ENCODE measurements at places on chromosomes 3 and 15.

DNA sequence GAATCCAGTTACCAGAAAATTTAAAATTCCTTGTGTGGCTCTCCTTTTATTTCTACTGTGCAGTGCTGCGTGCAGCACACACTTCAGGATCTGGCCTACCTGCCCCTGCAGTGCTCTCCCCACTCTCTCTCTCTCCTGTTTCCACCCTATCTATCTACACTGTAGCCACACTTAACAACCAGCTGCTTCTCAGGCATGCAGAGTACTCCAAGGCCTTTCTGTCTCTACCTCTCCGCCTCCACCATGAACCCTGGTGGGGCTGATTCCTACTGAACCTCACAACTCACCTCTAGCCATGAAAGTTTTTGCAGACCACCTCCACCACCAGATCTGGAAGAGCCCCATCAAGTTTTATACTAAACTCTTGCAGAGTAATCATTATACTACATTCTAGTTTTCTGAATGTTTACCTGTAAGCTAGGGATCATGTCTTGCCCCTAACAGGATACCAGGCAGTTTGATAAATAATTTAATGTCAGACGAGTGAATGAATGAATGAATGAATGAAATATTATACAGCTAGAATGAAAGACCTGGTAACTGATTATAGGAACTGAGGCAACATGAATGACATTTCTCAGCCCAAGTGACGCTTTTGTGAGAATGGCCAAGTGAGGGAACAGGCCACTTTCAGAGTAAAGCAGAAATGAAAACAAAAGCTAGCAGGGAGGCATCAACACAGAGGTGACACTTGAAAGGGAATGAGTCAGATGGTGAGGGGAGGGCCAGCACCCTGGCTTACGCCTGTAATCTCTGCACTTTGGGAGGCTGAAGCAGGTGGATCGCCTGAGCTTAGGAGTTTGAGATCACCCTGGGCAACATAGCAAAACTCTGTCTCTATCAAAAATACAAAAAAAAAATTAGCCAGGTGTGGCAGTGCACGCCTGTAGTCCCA is 363.5 kb downstream of the FOXP1 start:
- DNase-seq: no peak

GRCh38 chr15:91270747-91271146 is 170.7 kb downstream of the SV2B start:
- no peak for DNase-seq

DNA sequence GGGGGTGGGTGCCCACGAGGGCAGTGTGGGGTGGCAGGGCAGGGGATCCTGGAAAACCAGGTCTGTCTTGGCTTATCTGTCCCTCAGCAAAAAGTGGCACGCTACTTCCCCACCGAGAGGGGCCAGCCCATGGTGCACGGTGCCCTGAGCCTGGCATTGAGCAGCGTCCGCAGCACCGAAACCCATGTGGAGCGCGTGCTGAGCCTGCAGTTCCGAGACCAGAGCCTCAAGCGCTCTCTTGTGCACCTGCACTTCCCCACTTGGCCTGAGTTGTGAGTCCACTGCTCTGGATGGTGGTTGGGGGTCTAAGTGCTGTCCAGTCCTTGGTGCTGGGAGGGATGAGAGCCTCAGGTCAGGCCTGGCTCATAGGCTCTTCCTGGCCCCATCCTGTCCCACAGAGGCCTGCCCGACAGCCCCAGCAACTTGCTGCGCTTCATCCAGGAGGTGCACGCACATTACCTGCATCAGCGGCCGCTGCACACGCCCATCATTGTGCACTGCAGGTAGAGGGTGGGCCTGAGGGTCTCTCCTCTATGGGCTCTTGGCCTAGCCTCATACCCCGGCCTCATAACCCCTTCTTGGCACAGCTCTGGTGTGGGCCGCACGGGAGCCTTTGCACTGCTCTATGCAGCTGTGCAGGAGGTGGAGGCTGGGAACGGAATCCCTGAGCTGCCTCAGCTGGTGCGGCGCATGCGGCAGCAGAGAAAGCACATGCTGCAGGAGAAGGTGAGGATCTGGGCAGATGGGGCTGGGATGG is 31.1 kb downstream of the PTPN23 start:
- DNase-seq: no peak

DNA sequence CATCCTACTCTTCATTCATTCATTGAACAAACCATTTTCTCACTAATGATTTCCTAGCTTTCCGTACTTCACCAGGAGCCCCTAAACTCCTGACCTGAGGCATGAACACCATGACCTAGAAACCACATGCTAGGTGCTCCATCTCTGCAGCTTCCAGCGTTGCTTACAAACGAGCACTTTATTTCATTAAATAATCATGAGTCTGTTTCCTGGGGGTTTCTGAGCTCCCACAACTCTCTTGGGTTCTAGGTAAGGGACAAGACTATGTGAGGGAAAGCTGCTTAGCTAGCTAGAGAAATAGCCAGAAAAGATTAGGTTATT is 1.3 kb downstream of the MAP2K1 start:
- DNase-seq: no peak

DNA sequence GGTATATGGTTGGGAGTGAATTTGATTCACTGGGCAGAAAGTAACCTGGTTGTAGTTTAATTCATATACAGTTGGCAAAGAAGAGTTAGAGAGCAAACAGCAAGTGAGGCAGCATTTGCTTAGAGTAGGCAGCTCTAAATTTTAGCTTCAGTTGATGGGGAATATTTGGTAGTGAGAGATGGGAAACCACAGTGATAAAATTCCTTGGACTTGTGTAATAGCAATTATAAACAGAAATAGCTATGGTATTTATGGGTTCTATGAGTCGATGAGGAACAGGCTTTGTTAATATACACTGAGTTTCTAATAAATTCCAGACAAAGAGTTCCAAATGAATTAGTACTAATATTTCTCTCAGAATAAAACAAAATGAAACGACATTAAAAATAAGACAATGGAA is 894.0 kb downstream of the ROBO2 start:
- DNase-seq: no peak

DNA sequence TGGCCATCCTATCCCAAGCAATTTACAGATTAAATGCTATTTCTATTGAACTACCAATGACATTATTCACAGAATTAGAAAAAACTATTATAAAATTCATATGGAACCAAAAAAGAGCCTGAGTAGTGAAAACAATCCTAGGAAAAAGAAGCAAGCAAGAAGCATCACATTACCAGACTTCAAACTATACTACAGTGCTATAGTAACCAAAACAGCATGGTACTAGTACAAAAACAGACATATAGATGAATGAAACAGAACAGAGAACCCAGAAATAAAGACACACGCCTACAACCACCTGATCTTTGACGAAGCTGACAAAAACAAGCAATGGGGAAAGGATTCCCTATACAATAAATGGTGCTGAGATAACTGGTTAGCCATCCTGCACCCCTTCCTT is 152.2 kb downstream of the TNIK start:
- no peak for DNase-seq

DNA sequence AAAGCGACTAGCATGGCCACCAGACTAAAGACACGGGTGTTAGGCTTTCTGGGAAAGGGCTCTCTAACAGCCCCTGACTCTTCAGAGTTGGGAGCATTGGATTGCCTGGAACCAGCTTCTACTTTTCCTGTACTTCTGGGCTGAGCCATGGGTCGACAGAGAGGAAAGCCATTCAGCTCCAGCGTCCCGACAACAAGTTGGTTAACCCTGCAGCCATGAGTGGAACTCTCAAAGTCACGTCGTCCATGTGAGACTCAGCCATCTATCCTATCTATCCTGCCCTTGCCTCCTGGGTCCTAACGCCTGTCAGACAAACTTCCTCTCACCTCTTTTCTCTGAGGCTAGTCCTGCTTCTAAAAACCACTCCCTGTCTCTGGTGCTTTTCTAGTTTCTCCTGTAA is 32.6 kb upstream of the TBC1D5 start:
- DNase-seq: no peak

DNA sequence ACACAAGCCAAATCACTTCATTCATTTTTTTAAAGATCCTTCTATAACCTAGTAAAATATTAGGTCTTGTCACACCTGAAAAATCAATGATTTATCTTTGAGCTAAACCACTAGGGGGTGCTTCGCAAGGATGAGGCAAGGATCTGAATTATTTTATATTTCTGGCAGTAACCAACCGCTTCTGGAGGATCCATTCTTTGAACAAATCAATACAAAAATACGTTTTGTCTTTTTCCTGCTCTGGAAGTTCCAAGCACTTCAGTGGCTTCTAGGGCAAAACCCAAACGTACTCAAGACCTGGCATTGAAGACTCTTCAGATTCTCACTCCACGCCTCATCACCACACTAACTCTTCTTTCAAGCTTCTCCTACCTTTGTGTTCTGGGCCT is 486 bp downstream of the LSG1 start:
- no peak for DNase-seq

GRCh38 chr3:98388147-98388546 is 2.3 kb upstream of the OR5K3 start:
- DNase-seq: no peak

- no peak for DNase-seq
Measured at GRCh38 chr3:123188058-123188457, 13.7 kb upstream of the SEC22A start.

GRCh38 chr3:112090887-112091586 is 4.8 kb downstream of the C3orf52 start:
- no peak for DNase-seq

DNA sequence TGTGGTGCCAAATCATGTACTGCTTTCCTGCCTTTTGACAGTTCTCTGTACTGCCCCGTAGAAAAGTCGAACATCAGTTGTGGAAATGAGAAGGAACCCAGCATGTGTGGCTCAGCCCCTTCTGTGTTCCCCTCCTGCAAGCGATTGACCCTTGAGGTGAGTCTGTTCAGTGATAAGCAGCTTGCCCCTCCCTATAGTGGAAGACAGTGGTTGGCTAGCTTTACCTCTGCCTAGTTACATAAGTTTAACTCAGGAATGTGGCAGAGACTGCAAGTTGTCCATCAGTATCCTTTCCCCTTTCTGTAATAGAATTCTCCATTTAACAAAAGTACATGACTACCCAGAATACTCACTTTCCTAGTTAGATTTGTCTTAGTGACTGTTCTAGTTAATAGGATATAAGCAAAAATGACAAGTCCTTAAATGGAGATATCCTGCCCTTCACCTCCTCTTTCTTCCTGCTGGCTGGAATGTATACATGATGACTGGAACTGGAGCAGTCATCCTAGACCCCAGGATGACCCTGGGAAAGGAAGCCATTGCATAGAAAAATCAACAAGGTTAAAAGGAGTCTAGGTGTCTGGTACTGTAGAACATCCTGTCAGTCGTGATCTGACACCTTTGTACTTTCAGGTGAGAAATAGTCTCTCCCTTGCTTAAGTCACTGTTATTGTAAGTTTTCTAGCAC is 10.6 kb downstream of the SETMAR start:
- DNase-seq: no peak

DNA sequence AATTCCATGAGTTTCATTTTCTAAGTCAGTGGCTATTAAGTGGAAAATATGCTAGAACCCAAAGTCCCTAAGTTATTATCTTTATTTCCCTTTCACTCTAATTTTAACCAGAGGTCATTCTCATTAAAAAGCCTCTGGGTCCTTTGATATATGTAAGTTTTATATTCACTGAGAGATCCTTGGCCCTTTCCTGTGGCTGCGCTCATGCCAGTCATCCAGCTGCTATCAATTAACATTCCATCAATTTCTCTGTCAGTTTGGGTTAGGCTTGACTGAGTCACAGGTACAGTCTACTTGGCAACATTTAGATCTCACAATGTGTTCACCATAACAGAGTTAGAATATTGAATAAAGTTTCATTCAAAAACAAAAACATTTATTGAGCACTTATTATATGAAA is 58.0 kb upstream of the FBN1 start:
- DNase-seq: no peak

DNA sequence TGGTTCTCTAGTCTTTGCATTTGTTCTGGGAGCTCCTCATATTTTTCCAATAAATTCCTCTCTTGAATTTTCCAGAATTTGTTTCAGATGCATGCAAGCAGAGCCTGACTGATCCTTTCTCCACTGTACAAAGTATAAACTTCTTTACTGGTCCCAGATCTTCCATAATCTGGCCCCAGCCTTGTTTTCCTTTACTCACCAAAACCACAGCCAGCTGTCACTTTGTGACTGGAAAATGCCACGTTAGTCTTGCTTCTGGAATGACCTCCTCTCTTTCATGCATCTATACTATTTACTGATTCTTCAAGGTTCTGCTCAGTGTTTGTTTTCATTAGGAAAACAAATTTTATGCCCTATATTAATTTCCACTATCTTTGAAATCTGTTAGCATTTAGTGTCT is 60.4 kb upstream of the SPPL2A start:
- peak; percentile 7 for DNase-seq

GRCh38 chr3:140974900-140975299 is 33.3 kb downstream of the SLC25A36 start:
- no peak for DNase-seq

GRCh38 chr3:71384837-71385716 is 198.5 kb downstream of the FOXP1 start:
- no peak for DNase-seq

GRCh38 chr3:182843478-182843877 is 50.2 kb downstream of the ATP11B start:
- no peak for DNase-seq

DNA sequence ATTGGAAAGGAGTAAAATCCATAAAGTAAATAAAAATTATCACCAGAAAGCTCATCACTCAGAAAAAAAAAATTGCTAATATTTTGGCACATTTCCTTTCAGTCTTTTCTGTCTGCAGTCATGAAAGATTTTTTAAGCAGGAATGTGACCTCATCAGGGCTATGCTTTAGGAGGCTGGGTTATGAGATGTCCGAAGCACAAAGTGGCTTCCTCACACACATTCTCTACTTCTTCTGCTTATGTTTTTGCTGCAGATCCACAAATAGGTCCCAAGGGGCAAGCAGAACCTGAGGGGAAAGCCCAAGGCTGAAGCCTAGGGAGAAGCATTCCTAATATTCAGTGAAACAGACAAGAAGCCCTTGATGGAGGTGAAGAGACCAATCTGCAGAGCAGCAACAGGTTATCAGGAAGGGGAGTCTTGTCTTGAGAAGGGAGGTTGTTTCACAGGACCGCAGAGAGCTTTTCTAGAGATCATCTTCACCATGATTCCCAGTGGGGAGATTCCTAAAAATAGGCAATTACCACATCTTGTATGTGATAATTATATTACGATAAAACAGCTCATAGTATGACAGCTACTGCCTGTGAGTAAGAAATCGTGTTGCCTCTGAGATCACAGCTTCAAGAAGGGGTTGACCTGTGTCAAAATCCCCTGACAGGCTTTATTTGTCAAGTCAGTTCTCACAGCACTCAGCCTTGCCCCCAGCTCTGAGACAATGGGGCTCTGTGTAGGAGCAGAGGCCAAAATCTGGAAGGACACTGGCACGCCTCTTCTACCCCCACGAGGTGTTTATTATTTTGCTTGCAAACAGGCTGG is 60.5 kb downstream of the IGF2BP2 start:
- DNase-seq: no peak

DNA sequence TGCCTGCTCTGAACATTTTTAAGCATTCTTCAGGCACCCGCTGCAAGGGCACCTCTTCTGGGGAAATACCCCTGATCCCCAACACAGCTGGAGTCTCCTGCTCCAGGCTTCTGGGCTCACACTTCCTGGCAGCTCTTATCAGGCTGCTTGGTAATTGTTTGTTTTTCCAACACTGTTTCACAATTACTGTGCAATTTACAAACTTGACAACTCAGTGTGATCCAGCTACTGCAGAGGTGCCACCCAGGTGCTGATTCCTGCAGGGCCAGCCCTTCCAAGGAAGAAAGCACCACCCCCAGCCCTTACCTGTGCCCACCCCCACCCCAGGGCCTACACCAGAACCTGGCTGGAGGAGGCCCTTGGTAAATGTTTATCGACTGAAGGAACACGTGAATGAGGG is 66.5 kb downstream of the MAGEF1 start:
- DNase-seq: no peak

All from AG09319 (cell line).